Stimulated activated CD4-positive, alpha-beta T cell treated with anti-CD3 and anti-CD28 coated beads, Interleukin-2, amount 100 ng/mL, for 24 hours (primary cell): ENCODE measurements at places on chromosomes 1 and 21.

- peak; percentile 98 for DNase-seq
Observed at GRCh38 chr1:151281969-151282882, at the start of gene ZNF687. Gene ZNF687 (plus strand): TSS chr1:151282299. CDS start chr1:151286292, 3,993 bp downstream.

DNA sequence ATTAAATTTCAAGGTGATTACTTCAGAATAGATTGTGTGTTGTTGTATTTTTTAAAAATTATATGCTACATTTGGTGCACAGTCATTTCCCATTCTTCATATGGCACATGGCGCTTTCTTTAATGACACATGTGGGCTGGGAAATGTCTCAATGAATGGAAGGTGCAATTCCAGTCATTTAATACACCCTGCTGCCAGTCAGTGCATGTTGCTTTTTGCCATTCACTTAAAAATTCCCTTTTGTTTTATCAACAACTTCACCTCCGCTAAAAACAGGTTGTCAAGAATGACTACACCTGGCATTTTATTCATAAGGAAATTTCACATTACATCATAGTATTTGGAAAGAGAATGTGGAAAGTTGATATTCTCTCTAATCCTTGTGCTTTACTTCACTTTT is 716.4 kb upstream of the ADAMTS5 start:
- no peak for DNase-seq

DNA sequence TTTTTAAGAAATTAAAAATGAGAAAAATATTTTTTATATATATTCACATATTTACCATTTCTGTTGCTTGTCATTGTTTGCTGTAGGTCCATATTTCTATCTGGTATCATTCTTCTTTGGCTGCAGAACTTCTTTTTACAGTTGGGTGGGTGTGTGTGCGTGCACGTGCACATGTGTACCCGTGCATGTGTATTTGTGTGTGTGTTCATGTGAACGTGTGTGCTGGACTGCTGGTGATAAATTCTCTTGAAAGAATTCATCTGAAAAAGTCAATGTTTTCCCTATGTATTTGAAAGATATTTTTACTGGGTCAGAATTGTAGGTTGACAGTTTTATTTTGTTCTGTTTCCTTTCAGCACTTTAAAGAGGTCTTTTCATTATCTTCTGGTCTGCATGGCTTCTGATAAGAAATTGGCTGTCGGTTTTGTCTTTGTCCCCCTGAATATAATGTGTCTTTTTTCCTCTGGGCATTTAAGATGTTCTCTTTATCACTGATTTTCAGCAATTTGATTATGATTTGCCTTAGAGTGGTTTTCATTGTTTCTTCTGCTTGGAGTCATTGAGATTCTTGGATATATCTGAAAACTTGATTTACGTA is 34.5 kb upstream of the DPH5 start:
- no peak for DNase-seq

DNA sequence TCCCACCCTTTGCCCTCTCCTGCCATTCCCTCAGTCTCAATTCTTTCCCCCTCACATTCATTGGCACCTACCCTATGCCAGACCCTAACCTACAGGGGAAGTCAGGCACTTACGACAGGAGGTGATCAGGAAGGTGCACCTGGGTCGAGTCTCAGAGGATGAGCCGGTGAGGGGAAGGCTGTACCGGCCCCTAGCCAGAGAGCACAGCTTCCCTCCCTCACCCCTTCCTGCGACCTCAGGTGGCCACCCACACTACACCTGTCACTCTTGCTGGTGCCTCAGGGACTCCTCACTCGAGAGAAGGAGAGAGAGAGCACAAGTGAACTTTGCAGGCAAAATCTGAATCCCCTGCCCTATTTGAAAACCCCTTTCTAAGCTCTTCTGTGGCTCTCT is 1.7 kb upstream of the MYOM3 start:
- DNase-seq = no peak

GRCh38 chr1:43253876-43254275 is 15.9 kb upstream of the TMEM125 start:
- DNase-seq = no peak

DNA sequence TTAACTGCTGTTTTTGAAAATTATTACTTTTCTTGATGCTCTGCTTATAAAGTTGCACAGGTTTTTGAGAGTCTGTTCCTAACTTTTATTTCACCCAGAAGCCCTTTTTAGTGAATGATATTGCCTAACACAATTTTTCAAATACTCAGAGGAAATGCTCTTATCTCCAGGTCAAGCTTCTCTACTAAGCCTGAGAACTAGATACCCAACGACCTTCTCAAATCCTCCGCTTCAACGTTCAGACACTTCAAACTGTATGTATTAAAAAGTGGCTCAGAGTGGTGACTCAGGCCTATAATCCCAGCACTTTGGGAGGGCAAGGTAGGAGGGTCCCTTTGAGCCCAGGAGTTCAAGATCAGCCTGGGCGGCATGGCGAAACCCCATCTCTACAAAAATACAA is 88.5 kb downstream of the ASH1L start:
- no peak for DNase-seq

GRCh38 chr1:238752327-238752726 is 634.0 kb upstream of the CHRM3 start:
- no peak for DNase-seq

GRCh38 chr1:214009423-214010196 is 21.8 kb downstream of the PROX1 start:
- no peak for DNase-seq

- no peak for DNase-seq
Observed at GRCh38 chr1:40392221-40392620, 18.7 kb downstream of the SMAP2 start.

- no peak for DNase-seq
Observed at GRCh38 chr1:212640223-212640878, 31.8 kb downstream of the ATF3 start.

GRCh38 chr1:91830242-91831131 is 55.5 kb downstream of the TGFBR3 start:
- DNase-seq = no peak

- no peak for DNase-seq
Observed at GRCh38 chr1:100882698-100883097, 11.9 kb downstream of the EXTL2 start.

- no peak for DNase-seq
Observed at GRCh38 chr1:29544406-29544805, 308.1 kb downstream of the PTPRU start.

GRCh38 chr1:151282883-151283725 is 1.0 kb downstream of the ZNF687 start:
- peak; percentile 37 for DNase-seq

DNA sequence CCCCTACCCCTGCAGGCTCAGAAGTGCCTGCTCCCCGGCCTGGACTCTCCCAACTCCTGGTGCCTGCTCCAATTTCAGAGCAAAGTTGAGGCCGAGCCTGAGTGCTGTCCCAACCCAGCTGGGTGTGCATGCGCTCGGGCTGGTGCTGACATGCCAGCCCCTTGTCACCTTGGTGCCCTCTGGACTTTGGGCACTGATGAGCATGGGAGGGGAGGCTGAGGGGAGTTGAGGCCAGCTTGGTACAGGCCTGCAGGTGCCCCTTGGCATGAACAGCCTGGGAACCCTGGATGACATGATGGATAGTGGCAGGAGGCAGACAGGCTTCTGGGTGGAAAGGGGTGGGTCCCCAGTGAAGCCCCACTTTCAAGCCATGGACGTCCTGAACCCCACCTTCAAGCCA is 366.1 kb upstream of the NEGR1 start:
- no peak for DNase-seq

DNA sequence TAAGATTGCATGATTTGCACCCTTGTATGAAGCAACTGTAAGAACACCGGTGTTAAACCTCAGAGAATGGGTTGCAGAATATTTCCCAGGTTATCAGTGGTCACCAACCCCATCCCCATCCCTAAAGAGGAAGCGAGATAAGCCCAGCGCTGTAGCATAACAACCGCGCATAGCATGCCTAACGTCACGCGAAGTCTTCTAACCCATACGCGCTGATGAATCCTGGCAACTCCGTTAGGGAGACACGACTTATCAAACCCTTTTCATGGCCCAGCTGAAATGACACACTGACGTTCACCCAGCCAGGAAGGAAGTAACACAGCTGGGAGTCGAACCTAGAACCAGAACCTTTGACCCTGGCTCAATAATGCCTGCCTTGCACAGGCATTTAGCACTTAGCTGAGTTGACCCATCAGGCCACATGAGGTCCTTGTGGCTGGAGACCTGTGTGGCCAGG is 24.2 kb downstream of the TMEM51 start:
- no peak for DNase-seq

GRCh38 chr1:87336623-87337067 is 8.0 kb downstream of the LMO4 start:
- no peak for DNase-seq

DNA sequence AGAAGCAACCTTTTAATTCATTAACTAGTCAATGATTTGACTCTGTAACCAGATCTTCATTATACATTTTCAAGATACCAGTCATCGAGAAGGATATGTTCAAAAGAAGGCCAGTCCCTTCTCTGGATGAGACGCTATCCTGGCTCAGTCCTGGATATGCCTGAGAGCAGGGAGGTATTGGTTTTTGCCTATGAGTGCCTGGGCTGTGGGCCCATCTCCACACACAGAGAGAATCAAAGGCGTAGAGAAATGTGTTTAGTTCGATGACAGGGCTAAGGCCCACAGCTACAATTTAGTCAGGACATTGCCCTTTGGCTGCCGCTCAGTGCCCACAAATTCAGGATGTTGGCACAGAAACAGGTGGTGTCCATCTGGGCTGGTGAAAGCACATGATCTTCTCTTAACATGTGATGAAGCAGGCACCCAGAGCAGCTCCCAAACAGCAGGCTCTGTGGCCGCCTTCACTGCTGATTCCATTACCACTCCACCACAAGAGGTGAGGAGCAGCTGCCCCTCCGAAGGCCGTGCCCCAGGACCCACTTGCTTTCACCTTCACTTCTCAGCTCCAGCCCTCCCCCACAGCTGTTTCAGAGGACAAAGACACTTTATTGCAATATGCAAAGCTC is 24.7 kb downstream of the ACKR1 start:
- no peak for DNase-seq

- DNase-seq = no peak
Observed at GRCh38 chr1:109078317-109078716, 2.5 kb upstream of the TAF13 start.

- no peak for DNase-seq
Observed at GRCh38 chr1:243253926-243254232, 1.2 kb downstream of the CEP170 start.

DNA sequence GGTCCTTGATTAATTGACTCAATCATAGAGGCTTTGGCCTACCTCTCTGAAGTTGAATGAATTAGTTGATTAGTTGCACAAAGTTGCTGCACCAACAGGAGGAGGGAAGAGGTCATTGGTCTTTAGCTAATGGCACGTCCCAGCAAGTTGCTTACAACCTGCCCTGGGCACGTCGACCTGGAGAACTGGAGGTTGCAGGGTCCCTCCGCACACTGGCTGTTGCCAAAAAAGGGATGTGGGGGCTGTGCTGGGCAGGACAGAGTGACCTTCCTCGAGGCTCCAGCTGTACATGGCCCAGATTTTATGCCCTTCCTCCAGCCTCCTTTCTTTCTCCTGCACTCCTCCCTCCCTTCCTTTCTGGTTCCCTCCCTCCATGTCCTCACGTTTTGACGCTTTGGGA is 230.3 kb upstream of the VAMP3 start:
- DNase-seq = no peak

DNA sequence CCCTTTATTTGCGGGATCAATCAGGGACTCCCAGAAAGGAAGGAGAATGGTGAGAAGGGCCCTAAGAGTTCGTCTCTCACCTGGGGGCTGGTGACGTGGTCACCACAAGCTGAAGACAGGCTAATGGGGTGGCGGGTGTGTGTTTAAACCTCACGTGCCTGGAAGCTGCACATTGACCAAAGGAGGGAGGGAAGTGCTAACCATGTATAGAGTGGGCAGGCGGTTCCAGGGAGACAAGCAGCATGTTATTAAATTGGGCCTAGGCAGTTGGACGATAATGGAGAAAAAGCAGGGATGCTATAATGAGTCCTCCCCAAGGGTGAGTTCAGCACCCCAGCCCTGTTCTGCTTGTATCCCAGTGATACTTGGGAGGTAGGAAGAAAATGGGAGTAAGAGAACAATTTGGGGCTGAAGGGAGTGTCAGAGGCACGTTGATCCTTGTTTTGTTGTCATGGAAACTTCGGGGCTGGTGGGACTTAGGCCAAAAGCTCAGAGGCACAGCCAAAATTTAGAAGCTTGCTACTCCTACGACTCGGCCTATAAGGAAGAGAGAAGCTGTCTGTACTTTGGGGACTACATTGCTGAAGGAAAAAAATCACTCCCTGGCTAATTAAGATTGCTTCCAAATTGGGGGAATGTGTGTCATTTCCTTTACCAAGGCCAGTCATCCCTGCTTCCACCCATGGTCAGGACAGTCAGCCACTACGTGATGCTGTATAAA is 33.2 kb upstream of the EPHA8 start:
- no peak for DNase-seq

DNA sequence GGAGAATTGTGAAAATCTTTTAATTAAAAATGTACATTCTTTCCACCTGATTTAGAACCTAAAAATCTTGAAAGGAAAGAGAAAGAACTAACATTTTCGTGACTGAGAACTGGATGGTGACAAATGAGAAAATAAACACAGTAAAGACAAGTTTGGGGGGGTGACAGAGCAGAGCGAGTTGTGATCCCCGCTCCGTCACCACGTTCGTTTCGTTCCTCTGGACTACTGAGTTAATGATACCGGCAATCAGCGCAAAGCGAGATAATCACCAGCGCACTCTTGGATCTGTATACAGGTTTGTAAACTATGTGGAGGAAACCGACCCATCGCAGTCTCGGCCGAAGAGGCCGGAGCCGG is 31.2 kb upstream of the CFAP126 start:
- DNase-seq = no peak

DNA sequence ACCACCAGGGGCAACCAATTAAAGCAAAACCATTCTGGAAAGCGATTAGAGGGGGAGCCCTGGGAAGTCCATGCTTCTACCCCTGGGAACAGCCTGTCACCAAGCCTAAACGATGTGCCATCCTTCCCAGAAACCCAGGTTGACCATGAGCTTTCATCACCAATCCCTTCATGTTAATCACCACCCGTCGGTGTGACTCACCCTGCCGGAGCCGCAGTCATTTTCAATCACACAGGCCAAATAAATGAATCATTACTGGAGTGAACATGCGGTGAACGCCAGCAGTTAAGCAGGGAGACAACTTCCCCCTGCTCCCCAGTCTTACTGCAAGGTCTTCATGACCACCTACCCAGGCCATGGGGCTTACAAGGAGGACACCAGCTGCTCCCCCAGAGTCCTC is 308.8 kb downstream of the AJAP1 start:
- no peak for DNase-seq

GRCh38 chr1:210251680-210252490 is 19.3 kb downstream of the SERTAD4 start:
- DNase-seq = no peak

GRCh38 chr1:112061901-112062320 is 72.4 kb upstream of the KCND3 start:
- no peak for DNase-seq
